Tongue (tissue), 3 donors: ENCODE measurements at places on chromosomes 5 and 9. TPM values are rescaled to one million over a fixed set of nuclear protein-coding genes. Genes with fewer than 3 reads are reported as not detected.

GRCh38 chr9:68844157-68844556 lies 139.1 kb downstream of the PIP5K1B start:
- no peak for DNase-seq

DNA sequence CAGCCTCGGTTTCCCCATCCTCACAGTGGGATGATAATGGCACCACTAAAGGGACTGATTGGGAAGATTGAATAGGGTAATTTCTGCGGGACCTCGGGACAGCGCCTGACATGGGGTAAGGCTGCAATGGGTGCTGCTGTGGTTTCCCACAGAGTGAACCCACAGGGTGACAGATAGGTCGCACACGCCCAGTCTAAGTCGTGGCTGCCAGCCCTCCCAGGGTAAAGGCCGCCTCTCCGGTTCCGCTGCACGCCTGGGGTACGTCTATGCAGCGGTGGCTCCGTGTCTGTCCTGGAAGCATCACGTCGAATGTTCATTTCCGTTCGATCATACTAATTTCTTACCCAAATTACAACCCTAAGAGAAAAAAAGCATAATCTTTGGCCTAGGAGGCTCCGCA lies 631 bp downstream of the CFAP77 start:
- no peak for DNase-seq

GRCh38 chr9:85645909-85646627 lies 95.7 kb downstream of the AGTPBP1 start:
- DNase-seq: no peak

DNA sequence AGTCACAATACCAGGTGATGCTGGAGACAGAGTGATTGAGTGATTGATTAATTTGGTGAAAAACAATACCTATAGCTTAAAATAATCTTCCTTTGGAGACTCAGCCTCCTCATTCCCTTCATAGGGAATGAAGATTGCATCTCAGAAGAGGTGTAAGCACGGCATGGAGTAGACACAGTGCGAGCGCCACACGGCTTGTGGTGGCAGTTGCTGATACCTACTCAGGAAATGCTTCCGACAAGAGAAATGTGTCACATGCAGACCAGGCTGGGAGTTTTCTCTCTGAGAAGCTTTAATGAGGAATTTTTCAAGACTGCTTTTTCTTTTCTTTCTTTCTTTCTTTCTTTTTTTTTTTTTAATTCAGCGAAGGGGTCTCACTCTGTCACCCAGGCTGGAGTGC lies 211.8 kb upstream of the OTULINL start:
- DNase-seq: no peak

GRCh38 chr5:2718115-2718514 lies 33.4 kb downstream of the IRX2 start:
- DNase-seq: no peak

The ZFP2 gene
- total RNA-seq: 2.9 TPM
